HFF-Myc (cell line): ENCODE measurements at places on chromosomes 6 and 20.

- no peak for DNase-seq
Observed at GRCh38 chr6:92125681-92126080, 1293.7 kb downstream of the EPHA7 start.

DNA sequence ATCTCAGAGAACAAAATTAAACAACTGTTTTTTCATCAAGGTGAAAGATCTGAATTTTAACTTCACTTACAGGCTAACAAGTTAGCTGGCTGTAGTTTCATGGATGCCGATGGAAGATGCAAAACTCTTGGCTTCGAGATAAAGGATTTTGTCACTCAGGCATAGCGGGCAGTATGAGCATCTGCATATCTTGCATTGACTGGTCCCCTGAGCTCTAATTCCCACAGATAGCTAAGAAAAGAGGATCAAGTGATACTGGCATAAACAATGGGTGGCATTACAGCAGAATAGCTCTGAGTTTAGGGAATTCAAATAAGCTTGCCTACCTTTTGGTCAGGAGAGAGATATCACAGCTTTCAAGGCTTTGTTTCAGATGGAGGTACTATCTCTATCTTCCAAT, 1.8 kb upstream of the CLVS2 start:
- no peak for DNase-seq

DNA sequence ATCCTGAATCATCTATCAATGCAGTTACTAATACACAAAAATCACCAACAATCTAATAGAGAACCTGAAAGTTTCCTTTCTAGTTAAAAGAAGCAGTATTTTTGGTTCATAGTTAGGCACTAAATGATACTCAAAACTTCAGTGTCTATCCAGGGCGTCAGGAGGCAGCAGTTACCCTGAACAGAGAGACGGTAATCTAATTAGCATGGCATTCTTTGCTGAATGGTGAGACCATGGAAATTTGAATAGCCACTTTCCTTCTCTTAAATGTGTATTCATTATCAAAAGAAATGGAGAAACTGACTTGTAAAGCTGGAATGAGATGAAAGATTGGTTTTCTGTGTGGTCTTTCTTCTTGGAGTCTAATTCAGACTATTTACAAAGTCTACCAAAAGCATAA, 146.6 kb upstream of the BMP5 start:
- no peak for DNase-seq

DNA sequence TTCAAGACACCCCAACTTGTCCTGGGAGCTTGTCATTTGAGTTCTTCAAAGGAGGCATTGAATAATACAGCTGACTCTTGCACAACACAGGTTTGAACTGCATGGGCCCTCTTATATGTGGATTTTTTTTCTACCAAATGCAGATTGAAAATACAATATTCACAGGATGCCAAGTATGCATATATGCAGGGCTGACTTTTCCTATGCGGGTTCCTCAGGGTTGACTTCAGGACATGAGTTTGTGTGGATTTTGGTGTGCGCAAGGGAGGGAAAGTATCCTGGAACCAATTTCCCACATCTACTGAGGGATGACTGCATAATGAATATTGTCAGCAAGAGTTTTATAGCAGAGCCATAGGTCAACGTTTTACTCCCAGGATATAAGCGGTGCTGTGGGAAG, 70.0 kb upstream of the RALY start:
- DNase-seq: no peak

- DNase-seq: no peak
Observed at GRCh38 chr6:69643688-69644087, 153.1 kb downstream of the LMBRD1 start.

DNA sequence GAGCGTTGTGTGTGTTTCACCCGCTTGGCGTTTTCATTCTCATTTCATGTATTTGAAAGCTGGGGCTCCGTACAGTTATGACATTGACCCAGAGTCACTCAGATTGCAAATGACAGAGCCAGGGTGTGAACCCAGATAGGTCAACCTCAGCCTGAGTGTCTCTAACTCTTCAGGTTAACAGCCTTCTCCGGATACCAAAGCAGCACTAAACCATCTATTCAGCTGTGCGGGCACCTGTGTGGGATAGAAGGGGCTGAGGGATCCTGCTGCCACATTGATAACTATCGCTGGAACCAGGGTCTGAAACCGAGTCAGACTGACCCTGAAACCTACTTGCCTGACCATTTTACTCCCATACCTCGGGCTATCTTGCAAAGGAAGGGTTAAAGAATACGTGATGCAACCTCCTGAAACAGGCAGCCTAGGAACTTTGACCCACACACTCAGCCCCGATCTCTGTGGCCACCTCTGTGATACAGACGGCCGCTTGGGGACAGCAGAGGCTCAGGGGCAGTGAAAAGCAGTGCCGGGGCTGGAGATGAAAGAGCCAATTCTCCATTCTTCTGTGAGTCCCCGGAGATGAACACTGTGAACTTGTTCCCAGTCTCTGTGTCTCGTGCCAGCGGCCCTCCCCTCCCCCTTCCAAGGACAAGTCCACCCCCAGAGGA, 233.5 kb upstream of the QKI start:
- DNase-seq: no peak

- DNase-seq: peak; percentile 99
Observed at GRCh38 chr6:3209114-3210023, 18.1 kb downstream of the TUBB2B start.

GRCh38 chr6:34070315-34071135, 75.4 kb downstream of the GRM4 start:
- DNase-seq: no peak

DNA sequence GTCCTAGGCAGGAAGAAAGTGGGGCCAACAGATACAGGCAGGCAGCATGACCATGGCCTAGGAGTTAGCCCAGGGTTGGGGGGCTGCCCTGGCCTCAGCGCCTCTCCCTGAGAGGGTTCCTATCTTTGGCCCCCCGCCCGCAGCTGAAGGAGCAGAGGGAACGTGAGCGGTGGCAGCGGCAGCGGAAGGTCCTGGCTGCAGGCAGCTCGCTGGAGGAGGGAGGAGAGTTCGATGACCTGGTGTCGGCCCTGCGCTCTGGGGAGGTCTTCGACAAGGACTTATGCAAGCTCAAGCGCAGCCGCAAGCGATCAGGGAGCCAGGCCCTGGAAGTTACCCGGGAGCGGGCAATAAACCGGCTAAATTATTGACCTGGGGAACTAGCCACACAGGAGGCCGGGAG, 32.6 kb downstream of the MOCS1 start:
- DNase-seq: no peak
